Tibial nerve (tissue), 4 donors: ENCODE measurements at places on chromosomes 12 and 14.

- no peaks in the 10 kb centered on the region for H3K36me3 ChIP-seq
- H3K4me1 ChIP-seq = no peaks in the 10 kb centered on the region
- no peak for DNase-seq
- no peak overlapping the region for H3K27ac ChIP-seq
- no peak overlapping the region for H3K4me3 ChIP-seq
These were observed 166.6 kb downstream of the KTN1 start for GRCh38 chr14:55746558-55746957.

DNA sequence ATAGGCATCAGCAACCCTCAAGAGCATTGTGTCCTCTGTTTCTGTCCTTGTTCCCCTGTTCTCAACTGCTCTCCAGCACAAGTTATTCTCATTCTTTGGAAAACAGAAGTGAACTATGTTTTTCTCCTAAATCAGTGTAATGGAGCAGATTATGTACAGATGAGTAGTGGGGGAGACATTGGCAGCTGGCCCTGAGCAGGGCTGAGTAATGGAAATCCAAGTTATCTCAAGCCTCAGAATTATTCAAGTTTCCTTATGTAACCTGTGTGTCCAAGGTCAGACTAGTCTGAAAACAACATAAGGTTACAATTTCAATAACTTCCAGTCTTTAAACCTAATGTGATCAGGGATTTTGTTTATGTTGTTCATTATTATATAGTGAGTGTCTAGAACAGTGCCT is 116.1 kb upstream of the FUT8 start:
- H3K4me1 ChIP-seq = no peaks in the 10 kb centered on the region
- H3K27ac ChIP-seq = no peak overlapping the region
- no peaks in the 10 kb centered on the region for H3K36me3 ChIP-seq
- H3K27me3 ChIP-seq = no peaks in the 10 kb centered on the region
- no peak for DNase-seq

- H3K27ac ChIP-seq = no peak overlapping the region
- H3K4me3 ChIP-seq = no peak overlapping the region
- H3K36me3 ChIP-seq = no peaks in the 10 kb centered on the region
These were observed 96.7 kb downstream of the TMX1 start for GRCh38 chr14:51336734-51337133.

DNA sequence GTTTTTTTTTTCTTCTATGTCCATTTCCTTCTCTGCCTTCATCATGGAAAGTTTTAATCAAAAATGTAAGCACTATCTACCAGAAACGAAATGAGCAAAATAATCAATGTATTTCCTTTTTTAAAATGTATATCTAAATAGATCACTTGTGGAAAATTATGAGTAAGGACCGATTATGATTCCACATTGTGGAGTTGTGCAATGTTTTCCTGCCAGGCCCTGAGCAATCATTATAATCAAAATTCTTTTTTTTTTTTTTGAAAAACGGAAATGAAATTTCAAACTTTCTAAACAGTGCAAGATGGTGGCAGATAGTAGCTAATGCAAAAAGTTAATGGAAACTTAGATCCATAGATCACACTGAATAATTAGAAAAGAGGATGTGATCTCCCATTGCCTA is 1074.6 kb upstream of the TMEM132C start:
- no peak for DNase-seq
- H3K36me3 ChIP-seq = no peaks in the 10 kb centered on the region
- no peaks in the 10 kb centered on the region for H3K4me1 ChIP-seq
- H3K4me3 ChIP-seq = no peak overlapping the region
- H3K27me3 ChIP-seq = no peaks in the 10 kb centered on the region
- H3K27ac ChIP-seq = no peak overlapping the region

DNA sequence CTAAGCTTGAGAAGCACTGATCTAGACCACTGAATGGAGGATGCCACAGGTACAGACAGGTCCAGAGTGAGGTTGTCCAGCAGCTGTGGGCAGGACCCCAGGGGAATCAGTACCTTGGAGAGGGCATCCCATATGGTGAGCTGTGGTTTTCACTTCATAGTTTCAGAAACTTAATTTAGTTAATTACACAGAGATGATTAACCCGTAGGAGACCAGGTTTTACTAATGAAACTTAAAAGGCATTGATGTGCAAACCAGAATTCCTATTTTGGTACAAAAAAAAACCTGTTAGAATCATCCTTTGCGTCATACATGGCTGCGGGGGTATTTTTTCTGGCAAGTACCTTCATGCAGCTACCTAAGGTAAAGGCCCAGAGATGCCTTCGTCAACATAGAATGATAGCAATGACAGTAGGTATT is 159.3 kb downstream of the DACT1 start:
- no peaks in the 10 kb centered on the region for H3K36me3 ChIP-seq
- no peak overlapping the region for H3K4me3 ChIP-seq
- H3K27me3 ChIP-seq = no peaks in the 10 kb centered on the region
- DNase-seq = no peak
- H3K27ac ChIP-seq = no peak overlapping the region
- H3K4me1 ChIP-seq = no peaks in the 10 kb centered on the region

DNA sequence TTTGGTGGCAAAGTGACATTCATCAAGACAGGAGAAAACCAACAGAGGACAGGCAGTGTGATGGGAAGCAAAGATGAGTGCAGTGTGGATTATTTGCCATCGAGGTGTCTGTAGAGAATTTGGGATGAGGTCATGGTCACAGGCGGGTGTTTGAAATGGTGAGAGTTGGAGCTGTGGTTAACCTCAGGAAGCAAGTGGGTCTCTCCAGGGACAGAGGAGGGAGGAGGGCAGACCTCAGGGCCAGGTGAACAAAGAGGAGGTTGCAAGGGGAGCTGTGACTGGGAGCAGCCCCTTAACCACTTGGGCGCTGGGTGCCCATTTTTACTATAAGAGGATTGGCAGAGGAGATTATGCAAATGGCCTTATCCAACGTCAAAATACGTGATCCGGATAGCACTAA is 7.0 kb downstream of the FZD10 start:
- H3K27ac ChIP-seq = no peak overlapping the region
- no peaks in the 10 kb centered on the region for H3K4me1 ChIP-seq
- H3K4me3 ChIP-seq = no peak overlapping the region

DNA sequence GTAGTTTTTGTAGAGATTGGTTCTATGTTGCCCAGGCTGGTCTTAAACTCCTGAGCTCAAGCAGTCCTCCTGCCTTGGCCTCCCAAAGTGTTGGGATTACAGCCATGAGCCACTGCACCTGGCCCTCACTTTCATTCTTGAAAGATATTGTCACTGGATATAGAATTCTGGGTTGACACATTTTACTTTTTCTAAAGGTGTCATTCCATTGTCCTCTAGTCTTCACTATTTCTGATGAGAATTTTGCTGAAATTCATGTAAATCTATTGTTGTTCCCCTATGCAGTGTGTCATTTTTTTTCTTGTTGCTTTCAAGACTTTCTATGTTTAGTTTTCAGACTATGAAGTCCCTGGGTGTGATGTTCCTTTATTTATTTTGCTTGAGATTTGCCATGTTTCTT is 29.2 kb downstream of the ACADS start:
- H3K4me1 ChIP-seq = no peaks in the 10 kb centered on the region
- DNase-seq = no peak
- H3K36me3 ChIP-seq = peaks cover 6% of the 10 kb centered on the region

DNA sequence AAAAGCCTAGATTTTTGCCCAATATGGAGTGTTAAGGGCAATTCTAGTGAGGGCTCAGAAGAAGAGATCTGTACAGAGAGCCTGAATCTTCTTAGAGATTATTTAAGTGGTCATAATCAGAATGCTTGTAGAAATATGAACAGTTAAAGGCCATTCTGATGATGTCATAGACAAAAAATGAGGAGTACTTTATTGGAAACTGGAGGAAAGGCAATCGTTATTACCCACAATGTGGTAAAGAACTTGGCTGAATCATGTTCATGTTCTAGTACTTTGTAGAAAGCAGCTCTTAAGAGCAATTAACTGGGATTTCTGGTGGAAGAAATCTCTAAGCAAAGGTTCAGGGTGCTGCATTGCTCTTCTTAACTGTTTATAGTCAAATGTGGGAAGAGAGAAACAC is 36.4 kb upstream of the SYT10 start:
- H3K4me1 ChIP-seq = no peaks in the 10 kb centered on the region
- no peaks in the 10 kb centered on the region for H3K27me3 ChIP-seq
- no peak overlapping the region for H3K4me3 ChIP-seq
- DNase-seq = no peak
- no peak overlapping the region for H3K27ac ChIP-seq

GRCh38 chr12:24396224-24396623 is 446.8 kb upstream of the SOX5 start:
- H3K4me3 ChIP-seq = no peak overlapping the region
- no peaks in the 10 kb centered on the region for H3K36me3 ChIP-seq
- no peaks in the 10 kb centered on the region for H3K27me3 ChIP-seq
- no peaks in the 10 kb centered on the region for H3K4me1 ChIP-seq

GRCh38 chr12:1473418-1473817 is 121.0 kb downstream of the FBXL14 start:
- no peaks in the 10 kb centered on the region for H3K27me3 ChIP-seq
- H3K27ac ChIP-seq = peak overlapping the region; percentile 43
- no peak for DNase-seq
- no peak overlapping the region for H3K4me3 ChIP-seq
- no peaks in the 10 kb centered on the region for H3K36me3 ChIP-seq
- H3K4me1 ChIP-seq = peaks cover 54% of the 10 kb centered on the region

DNA sequence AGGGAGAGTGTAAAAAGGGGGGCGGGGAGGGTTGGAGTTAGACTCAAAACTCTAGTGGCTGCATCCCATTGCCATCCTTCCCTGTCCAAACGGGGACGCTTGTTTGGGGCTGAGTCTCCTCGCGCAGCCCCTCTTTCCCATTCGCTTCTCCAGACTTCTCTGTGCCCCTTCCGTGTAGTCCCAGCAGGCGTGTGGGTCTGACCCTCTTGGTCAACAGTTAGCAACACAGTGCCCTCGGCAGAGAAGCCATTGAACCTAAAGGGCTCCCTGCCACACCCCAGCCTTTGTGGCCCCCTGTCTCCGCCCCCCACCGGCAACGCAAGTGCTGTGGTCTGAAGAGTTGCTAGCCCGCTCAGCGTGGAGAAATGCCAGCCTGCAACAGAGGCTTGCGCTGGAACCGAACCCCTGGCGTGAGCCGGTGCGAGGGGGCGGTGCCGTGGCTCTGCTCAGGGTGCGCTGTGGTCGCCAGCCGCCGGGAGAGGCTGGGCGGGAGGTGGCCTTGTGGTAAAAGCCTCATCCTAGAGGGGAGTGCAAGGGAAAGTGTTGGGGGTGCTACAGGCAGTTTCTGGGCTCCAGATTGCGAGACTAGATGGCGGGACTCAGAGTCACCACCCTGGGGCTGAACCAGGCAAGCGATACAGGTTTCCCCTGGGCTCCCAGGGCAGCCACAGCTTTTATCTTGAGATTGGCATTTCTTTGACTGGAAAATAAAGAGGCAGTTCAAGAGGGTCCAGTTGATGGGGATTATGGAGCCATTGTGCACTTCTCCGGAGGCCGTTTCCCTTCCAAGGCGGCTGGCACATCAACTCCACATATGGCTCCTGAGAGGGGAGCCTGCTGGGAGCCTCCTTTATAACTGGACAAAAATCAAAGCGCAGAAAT is 2.1 kb downstream of the PLXNC1 start:
- H3K4me3 ChIP-seq = peak overlapping the region; percentile 48
- H3K27ac ChIP-seq = no peak overlapping the region
- no peak for DNase-seq
- H3K4me1 ChIP-seq = peaks cover 10% of the 10 kb centered on the region

DNA sequence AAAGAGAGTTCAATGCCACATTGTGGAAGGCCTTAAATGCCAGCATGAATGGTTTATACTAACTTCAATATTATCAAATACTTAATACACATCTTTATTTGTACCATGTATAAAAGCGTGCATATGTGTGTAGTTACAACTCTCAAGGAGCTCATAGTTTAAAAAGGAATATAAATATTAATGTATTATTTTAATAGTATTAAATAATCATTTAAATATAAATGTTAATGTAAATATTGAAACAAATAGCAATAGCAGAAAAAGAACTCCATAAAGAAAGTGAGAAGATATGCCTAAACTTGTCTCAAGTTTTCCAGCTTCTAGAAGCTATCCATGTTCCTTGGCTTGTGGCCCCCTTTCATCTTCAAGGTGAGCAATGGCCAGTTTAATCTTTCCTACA is 182.0 kb downstream of the FOXA1 start:
- no peaks in the 10 kb centered on the region for H3K4me1 ChIP-seq
- no peak overlapping the region for H3K27ac ChIP-seq
- H3K4me3 ChIP-seq = no peak overlapping the region
- H3K27me3 ChIP-seq = no peaks in the 10 kb centered on the region

DNA sequence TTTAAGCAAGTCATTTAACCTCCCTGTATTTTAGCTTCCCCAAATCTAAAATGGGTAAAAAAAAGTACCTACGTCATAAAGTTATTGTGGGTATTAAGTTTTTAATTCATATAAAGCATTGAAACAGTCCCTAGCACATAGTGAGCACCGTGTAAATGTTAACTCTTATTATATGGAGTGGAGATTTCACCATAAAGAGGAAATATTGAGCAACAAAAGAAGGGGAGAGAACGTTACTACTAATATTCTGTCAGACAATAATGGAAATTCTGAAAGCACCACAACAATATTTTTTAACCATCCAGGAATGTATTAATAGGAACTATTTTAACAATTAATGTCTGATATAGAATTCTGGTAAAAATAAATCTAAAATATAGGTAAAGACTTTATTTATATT is 7.8 kb upstream of the CD163L1 start:
- no peaks in the 10 kb centered on the region for H3K36me3 ChIP-seq
- no peak overlapping the region for H3K27ac ChIP-seq
- H3K27me3 ChIP-seq = no peaks in the 10 kb centered on the region
- DNase-seq = no peak
- no peak overlapping the region for H3K4me3 ChIP-seq

- no peaks in the 10 kb centered on the region for H3K36me3 ChIP-seq
- H3K4me1 ChIP-seq = no peaks in the 10 kb centered on the region
- no peak for DNase-seq
- H3K27me3 ChIP-seq = no peaks in the 10 kb centered on the region
- no peak overlapping the region for H3K4me3 ChIP-seq
These were observed 16.7 kb downstream of the OR9K2 start for GRCh38 chr12:55142669-55143565.

DNA sequence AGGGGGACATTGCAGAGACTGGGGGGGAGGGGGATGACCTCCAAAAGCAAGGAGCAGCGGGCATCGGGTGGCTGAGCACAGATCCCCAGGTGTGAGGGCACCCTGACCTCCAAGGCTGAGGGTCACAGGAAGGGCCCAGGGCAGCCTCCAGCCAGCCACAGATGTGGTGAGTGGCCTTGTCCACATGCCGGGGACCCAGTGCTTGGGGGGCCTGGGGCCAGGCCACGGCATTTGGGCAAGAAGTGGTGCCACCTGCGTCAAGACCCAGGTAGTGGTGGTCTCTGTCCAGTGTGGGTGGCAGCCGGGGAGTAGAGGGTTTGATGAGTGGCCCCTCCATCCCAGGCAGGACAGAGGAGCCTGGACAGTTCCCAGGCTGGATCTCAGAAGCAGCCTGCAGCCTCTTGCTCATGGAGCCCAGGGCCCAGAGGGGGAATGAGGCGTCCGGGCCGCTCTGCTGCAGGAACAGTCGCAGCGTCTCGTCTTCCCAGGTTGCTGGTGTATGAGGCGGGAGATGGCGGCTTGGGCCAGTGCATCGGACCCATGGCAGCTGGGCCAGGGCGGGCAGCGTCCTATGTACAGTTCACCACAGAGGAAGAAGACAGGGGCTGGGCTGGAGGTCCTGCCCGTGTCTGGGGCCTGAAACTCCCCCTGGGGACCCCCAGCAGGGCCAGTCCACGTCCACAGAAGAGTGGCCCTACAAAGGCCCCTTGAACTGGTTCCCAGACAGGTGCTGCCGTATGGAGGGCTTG is 33.5 kb downstream of the CCNK start:
- H3K4me3 ChIP-seq = no peak overlapping the region
- H3K4me1 ChIP-seq = peaks cover 44% of the 10 kb centered on the region
- DNase-seq = peak; percentile 9
- H3K27me3 ChIP-seq = no peaks in the 10 kb centered on the region
